ENCODE measurements at places on chromosomes 5 and 9.

- no peak for DNase-seq
These were observed 32.4 kb downstream of the RANBP6 start for GRCh38 chr9:5983042-5983441.

DNA sequence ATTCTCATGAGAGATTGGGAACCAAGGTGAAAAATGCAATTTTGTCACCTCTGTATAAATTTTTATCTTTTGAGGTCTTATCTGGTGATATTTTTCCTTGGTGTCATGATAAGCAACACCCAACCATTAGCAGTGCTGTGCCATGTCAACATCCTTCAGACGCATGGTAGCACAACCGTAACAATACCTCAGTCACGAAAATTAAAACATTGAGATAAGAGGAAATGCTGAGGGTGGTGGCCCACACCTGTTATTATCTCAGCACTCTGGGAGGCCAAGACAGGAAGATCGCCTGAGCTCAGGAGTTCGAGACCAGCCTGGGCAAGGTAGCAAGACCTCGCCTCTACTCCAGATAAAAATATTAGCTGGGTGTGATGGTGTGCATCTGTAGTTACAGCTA is 32.7 kb downstream of the SLC46A2 start:
- DNase-seq, result no peak

- DNase-seq, result no peak
These were observed 24.2 kb upstream of the MACIR start for GRCh38 chr5:103234239-103234975.

- no peak for DNase-seq
These were observed 81.6 kb upstream of the NFIB start for GRCh38 chr9:14395317-14396082.

DNA sequence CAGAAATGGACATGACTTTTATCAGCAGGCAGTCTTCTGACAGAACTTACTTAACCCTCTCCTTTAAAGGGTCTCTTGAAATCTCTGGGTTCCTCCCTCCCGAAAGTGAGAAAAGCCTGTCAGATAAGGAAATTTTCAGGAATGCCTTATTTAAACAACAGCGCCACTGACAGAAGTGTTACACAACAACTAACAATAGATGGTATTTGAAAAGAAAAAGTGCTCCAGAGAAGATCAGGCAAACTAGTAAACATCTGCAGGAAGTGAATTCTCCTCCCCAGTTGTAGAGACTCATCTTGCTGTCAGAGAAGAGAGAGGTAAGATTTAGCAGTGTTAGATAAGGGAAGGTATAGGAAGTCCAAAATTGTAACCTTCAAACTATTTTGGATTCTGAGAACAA is 107.2 kb upstream of the NFIL3 start:
- no peak for DNase-seq

DNA sequence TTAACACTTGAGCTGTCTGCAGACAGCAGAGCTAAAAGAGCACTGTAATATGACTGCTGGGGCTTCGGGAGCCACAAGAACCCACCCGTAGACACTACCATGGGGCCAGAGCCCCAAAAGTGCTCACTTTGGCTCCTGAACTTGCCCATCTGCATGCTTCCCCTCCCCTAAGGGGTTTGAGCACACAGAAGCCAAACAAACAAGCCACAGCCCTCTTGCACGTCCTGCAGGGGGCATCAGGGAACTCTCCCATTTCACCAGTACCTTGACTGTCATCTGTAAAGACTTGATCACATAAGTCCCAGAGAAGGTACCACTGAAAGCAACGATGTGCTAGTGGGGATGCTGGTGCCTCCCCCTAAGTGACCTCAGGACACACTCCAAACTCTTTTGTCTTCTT is 681.8 kb downstream of the SEMA5A start:
- DNase-seq, result no peak

GRCh38 chr5:153546566-153546965 is 56.1 kb downstream of the GRIA1 start:
- no peak for DNase-seq

- no peak for DNase-seq
These were observed 20.5 kb downstream of the ABCA1 start for GRCh38 chr9:104907278-104907951.

- no peak for DNase-seq
These were observed 323.7 kb downstream of the ADAMTS6 start for GRCh38 chr5:65157906-65158603.

- DNase-seq, result no peak
These were observed 259.2 kb upstream of the NFIL3 start for GRCh38 chr9:91682806-91683205.

- no peak for DNase-seq
These were observed 32.1 kb downstream of the RAI14 start for GRCh38 chr5:34688015-34688810.

DNA sequence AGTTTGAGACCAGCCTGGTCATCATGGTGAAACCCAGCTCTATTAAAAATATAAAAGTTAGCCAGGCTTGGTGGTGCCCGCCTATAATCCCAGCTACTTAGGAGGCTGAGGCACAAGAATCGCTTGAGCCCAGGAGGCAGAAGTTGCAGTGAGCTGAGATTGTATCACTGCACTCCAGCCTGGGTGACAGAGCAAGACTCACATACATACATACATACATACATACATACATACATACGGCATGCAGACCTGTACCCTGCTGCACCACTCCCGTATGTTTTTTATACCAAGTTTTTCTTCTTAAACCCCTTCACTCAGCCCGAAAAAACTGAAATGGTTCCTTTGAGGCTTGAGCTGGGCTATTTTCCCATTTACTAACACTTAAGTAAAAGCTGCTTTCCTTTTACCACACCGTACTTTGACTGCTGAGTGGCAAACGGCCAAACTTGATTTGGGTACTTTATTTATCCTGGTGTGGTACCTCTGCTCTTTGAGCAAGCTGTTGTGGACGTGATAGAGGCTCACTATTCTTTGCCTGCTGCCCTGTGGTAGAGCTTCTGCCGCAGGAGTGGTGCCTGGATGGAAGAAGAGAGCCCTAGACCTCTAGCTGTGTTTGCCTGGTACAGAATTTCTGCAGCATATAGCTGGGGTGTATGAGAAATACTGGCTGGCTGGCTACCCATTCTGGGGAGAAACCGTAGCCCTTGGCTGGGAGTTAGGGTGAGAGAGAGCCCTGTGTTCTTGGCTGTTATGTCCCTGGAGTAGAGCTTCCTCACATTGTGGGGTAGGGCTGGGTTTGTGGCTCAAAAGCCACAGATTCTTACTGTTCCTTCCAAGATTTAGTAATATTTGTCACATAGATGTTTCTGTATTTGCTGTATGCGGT is 19.4 kb downstream of the IPO11 start:
- DNase-seq, result no peak

GRCh38 chr9:113164536-113165300 is 13.9 kb downstream of the SLC31A2 start:
- no peak for DNase-seq

- DNase-seq, result no peak
These were observed 4.0 kb downstream of the MCCC2 start for GRCh38 chr5:71591100-71591499.

GRCh38 chr5:620152-620551 is 8.0 kb downstream of the CEP72 start:
- DNase-seq, result no peak

DNA sequence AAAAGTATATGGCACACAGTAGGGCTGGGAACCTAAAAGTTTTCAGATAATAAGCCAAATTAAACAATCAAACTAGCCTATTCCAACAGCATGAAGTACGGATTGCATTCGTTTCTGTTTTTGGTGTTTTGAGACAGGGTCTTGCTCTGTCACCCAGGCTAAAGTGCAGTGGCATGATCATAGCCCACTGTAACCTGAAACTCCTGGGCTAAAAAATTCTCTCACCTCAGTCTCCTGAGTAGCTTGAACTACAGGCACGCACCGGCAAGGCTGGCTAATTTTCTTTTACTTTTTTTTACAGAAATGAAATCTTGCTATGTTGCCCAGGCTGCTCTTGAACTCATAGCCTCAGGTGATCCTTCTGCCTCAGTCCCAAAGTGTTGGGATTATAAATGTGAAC is 5.2 kb downstream of the RFX3 start:
- DNase-seq, result no peak

GRCh38 chr5:151628112-151628823 is 37.1 kb upstream of the FAT2 start:
- DNase-seq, result no peak

DNA sequence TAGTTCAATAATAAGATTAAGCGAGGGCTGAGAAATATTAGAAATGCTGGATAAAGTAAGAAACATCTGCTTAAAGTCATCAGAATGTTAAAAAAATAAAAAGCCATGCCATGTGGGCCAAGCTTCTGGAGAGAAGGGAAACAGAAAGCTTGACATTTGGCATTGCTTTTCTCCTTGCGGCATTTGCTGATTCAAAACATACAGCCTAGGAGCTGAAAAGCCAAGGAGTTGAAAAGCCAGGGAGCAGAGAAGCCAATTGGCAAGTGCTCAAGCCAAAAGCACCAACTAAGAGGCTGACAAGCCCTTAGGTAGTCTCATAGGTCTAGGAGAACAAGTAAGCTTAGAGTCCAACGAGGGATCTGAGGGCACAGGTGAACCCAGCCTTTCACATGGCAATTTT is 754.3 kb downstream of the TLE4 start:
- DNase-seq, result no peak

GRCh38 chr9:17135295-17136160 is 688 bp downstream of the CNTLN start:
- DNase-seq, result no peak
